ENCODE measurements at places on chromosomes 5 and 9. TPM values are rescaled to one million over a fixed set of nuclear protein-coding genes. Genes with fewer than 3 reads are reported as not detected.

Gene GADD45G
- total RNA-seq: 22.2 TPM

Gene PPP2R2B
- total RNA-seq: 5.1 TPM

Gene HRH2
- 1.7 TPM for total RNA-seq

Gene ZNF618
- 10.8 TPM for total RNA-seq

Data from tongue (tissue), 3 donors.